NCI-H2029 treated with DMSO at 0.1 percent for 48 hours (cell line): ENCODE measurements at places on chromosomes 2 and 18.
A peak's percentile ranks its signal among the peaks of the same experiment; 100 is the strongest.

DNA sequence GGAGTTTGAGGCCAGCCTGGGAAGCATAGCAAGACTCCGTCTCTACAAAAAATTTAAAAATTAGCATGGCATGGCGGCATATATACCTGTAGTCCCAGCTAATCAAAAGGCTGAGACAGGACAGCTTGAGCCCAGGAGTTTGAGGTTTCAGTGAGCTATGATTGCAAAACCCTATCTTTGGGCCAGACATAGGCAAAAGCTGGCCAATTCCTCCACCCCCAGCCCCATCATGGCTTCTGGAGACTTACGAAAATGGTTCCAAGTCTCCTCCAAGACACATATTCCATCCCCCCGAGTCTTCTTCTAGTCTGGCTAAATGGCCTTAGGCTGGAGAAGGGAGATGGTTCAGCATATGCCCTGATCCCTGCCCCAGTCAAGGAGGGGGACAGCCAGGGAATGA, 172.8 kb upstream of the HAAO start:
- DNase-seq: no peak

GRCh38 chr18:75521816-75522215, 94.3 kb upstream of the SMIM21 start:
- no peak for DNase-seq

GRCh38 chr2:96684883-96685576, 42.5 kb downstream of the FER1L5 start:
- DNase-seq: no peak

- DNase-seq: no peak
Measured at GRCh38 chr18:44536046-44536445, 144.6 kb upstream of the SETBP1 start.

- DNase-seq: no peak
Measured at GRCh38 chr18:50662177-50662576, 102.3 kb downstream of the MAPK4 start.

DNA sequence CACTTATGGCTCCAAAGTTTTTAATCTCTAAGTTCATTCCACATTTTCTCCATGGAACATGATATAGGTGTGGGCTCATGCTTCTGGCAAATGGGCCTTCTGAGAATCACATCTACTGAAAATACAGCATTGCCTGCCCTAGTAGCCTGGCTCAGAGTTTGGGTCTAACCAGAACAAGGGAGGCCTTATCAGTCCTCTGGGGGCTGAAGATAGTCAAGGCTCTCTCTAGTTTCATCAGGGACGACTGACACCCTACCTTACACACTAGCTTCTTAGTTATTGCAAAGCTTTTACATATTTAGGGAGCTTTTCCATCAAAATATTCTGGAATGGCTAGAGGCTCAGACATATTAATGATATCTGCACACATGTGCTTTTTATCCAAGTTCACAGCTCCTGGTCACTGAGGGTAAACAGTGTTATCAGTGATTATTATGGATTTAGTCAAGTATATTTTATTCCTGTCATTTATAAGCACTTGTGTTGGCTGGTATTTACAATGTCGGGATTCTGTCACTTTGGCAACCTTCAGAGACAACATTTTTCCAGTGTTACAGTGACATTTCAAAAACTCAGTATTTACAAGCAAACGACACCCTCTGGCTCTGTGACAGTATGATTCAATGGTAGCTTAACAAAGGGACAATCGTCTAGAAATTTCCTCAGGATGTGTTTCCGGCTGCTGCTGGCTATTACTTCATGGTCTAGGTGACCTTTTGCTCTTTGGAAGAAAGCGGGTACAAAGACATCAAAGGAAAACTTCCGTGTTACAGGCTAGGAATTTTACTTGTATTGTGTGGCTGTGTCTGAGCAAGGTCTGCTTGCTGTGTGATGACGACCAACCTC, 200.6 kb downstream of the TCF4 start:
- no peak for DNase-seq

DNA sequence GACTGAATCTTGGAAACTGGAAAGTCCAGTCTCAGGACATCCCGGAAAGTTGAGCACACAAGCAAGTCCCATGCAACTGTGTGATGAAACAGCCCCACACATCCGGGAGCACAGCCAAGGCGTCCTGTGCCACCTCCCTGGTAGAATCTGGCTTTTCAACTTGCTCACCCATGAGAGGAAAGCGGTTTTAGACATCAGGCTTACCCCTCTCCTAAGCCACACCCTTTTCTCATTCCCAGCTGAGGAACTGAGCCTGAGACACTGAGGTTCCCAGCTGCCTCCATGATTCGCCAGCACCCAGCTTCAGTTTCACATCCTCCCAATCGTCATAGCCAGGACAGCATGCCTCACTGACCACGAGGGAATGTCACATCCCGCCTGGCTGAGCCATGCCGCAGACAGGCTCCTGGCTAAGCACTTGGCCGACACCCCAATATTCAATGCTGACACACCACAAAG, 60.3 kb downstream of the STEAP3 start:
- peak; percentile 31 for DNase-seq

DNA sequence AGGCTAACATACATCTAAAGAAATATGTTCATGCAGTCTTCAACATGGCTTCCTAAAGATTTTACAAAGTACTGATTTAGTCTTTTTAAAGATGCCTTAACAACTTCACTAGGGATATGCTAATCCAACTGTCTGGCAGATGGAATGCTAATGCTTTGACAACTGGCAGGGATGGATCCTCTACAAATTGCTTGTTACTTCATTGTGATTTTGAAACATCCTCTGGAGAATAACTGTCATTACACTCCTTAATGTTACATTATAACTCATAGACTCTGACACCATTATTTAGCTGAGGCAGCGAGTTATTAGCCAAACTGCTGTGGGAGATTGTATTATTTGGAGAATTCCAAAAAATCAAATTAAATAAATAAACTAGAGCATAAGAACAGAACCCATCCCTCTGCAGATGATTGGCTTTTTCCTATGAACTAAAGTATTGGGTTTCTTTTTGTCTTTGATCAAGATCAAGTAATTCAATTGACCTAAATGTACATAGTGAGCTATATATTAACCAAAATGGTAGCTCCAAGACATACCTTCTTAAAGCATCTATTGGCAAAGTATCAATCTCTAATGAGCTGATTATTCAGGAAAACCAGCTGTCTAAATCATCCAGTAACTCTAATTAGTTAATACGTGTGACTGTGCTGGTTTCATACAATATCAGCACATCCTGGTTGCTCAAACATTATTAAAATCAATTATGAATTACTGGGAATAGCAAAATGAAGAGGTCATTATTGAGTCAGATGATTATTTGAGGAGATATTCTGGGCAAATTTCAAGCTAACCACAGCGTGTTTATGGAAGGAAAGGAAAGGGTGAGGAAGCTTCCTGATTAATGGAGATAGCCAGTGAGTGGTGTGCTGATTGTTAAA, 321.3 kb upstream of the TFPI start:
- no peak for DNase-seq

DNA sequence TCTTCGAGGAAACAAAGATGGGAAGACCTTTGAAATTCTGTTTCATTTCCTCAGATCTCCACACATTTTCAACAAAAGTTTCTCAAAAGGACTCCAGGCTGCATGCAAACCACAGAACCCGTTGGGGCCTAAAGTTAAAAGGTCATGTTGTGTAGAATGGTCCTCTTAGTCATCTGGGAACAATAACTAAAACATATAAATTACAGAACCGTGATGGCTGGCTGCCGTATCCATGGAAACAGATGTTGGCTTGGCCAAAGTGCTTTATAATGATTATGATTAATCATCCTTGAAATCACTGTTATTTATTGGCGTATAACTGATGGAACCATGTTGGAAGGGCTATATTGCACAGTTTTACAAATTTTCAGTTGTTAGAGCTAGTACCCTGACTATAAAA, 182.8 kb upstream of the CRIM1 start:
- DNase-seq: no peak

GRCh38 chr2:197538412-197538811, 22.5 kb downstream of the MOB4 start:
- DNase-seq: no peak

GRCh38 chr2:45750001-45750400, 98.5 kb downstream of the PRKCE start:
- no peak for DNase-seq

- no peak for DNase-seq
Measured at GRCh38 chr2:160415991-160416390, 77.6 kb downstream of the RBMS1 start.

DNA sequence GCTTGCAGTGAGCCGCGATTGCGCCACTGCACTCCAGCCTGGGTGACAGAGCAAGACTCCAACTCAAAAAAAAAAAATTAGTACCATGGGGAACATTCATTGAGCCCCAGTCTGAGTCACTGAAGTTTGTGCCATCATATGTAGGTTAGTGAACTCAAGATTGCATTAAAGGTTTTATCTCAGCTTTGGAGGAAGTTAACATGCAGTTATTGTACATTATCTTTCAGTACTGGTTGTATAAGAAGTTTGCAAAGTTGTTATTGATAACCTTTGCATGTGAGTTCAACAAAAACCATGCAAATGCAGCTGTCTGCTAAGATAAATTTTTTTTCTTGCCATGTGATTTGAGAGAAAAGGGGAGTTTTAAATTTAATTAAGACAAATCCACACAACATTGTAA, 95.7 kb downstream of the MEIS1 start:
- no peak for DNase-seq

DNA sequence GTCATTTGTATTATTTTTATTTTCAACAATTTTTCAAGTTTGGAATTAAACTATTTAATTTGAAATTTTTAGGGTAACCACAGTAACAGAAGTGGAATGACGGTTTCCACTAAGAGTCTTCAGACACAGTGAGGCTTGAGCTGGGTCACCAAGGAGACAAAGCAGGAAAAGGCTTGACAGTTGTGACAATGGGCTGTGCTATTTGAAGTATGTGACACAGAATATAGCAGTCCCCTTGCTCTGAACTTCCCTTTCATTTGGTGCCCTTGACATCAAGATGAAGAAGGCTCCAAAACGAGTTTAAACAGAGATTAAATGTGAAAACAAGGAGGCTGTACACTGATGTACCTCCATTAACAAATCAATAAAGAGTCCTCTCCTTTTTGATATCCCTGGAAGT, 265.4 kb upstream of the DLGAP1 start:
- DNase-seq: no peak

DNA sequence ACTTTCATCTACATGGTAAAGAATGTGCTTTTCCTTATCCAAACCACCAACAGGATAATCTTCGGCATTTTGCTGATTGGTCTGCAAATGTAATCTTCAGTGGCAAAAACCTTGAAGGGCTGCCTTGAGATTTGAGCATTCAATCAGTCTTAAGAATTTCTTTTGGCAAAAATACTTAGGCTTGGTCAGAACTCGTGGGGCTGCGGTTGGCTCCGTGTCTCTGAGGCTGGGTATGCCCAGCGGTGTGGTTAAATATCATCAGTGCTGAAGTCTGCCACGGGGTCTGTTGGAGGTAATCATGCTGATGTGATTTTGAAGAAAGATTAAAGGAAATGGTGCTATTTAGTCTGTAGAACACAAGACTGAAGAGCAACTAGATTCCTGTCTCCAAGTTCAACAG, 262.6 kb downstream of the EN1 start:
- no peak for DNase-seq

DNA sequence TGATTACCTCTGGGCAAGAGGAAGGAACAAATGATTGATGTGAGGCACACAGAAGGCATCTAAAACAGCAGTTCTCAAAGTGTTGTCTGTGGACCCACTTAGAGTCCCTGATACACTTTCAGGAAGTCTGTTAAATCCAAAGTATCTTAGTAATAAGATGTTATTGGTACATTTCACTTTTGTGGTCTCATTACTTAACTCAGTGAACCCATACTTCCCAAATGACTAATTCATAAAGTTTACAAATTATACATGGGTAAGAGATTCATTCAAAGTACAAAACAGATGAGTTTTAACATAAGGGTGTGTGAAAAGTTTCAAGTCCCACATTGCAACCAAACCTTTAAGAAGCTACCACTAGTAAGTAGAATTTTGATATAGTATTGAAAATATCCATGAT, 440.5 kb downstream of the NUP35 start:
- DNase-seq: no peak

GRCh38 chr2:11026286-11026921, 114.7 kb downstream of the KCNF1 start:
- DNase-seq: no peak

DNA sequence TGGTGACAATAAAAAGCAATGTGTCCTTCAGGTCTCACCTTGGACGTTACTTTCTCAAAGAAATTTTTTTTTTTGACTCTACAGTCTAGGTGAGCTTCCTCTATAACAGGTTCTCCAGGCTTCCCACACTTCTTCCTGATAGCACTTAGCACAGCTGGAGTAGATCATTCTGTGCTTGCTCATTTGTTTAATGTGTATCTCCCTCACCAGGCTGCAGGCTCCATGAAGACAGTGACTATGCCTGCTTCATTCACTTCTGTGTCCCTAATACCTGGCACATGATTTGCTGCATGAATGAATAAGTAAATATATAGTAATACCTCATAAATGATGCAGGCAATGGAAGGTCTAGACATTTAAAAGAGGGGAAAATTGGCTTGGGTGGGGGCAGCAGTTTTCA, 109.9 kb upstream of the CD302 start:
- peak; percentile 17 for DNase-seq

DNA sequence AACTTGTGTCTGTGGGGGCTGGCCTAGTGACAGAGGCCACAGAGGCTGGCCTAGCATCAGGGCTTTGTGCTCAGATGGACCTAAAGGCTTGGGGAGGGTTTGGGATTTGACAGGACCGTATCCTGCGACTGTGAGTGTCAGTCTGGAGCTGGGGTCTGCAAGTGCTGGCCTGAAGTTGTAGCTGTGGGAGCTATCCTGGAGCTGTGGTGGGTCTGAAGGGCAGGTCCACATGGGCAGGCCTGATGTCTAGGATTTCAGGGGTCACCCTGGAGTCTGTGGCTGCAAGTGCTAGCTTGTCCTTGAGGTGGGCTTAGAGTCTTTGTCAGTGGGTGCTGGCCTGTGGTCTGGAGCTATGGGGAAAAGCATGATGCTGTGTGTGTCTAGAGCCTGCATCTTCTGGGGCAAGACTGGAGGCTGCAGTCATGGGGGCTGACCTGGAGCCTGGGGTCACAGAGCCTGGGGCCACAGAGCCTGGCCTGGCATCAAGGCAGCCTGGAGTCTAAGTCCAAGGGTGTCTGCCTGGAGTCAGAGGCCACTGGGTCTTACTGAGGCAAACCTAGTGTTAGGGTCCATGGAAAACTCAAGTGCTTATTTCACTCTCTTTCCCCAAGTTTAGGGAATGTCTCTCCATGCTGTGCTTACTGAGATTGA, 3.6 kb downstream of the REG3A start:
- DNase-seq: no peak

- no peak for DNase-seq
Measured at GRCh38 chr2:101133492-101134100, 17.6 kb downstream of the TBC1D8 start.

DNA sequence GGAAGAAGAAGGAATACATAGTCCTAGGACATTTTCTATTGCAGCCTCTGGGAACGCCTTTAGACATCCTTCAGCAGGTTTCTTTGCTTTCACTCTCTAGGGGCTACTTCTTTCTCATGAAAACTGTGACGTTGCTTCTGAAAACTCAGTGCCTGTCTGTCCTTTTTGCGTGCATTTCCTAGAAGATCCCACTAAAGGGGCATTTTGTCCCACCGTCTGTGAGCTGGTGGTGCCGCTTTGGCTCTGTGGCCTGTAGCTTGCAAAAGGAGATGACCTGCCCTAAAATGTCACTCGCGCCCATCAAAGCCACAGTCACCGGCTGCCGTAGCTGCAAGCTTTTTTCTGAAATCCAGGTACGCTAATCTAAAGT, 579 bp downstream of the STAT4 start:
- DNase-seq: no peak
